Dorsolateral prefrontal cortex (tissue), 122 donors: ENCODE measurements at places on chromosomes 4 and X. TPM values are rescaled to one million over a fixed set of nuclear protein-coding genes. Genes with fewer than 3 reads are reported as not detected.

Gene CTAG1B
- not detected for total RNA-seq

Gene TCP11X2
- not detected for total RNA-seq

Gene MPP1
- 60.7 TPM for total RNA-seq

Gene TMEM144
- total RNA-seq, result 93.0 TPM

Gene FGA
- not detected for total RNA-seq

Gene CXCR3
- total RNA-seq, result not detected

Gene CNOT6L
- total RNA-seq, result 46.7 TPM

Gene BCLAF3
- 24.6 TPM for total RNA-seq

Gene IRS4
- 1.3 TPM for total RNA-seq

Gene BANK1
- total RNA-seq, result 1.1 TPM

Gene KIAA1210
- not detected for total RNA-seq

Gene OCRL
- 52.9 TPM for total RNA-seq

Gene PSAPL1
- total RNA-seq, result not detected

Gene VCX
- total RNA-seq, result not detected

Gene EGF
- total RNA-seq, result 7.7 TPM

Gene ZNF41
- 12.3 TPM for total RNA-seq

Gene FAM149A
- total RNA-seq, result 17.7 TPM

Gene CEP135
- total RNA-seq, result 5.8 TPM

Gene IL3RA
- total RNA-seq, result 0.56 TPM

Gene P2RY4
- total RNA-seq, result 0.53 TPM

Gene IL9R
- total RNA-seq, result not detected

Gene PPM1K
- total RNA-seq, result 201 TPM

Gene NLGN4X
- 56.4 TPM for total RNA-seq
